ENCODE measurements at places on chromosomes 7 and 10. TPM values are rescaled to one million over a fixed set of nuclear protein-coding genes. Genes with fewer than 3 reads are reported as not detected.

KNDC1 gene
- total RNA-seq, result 7.7 TPM

C10orf143 gene
- 2.6 TPM for total RNA-seq

DNA sequence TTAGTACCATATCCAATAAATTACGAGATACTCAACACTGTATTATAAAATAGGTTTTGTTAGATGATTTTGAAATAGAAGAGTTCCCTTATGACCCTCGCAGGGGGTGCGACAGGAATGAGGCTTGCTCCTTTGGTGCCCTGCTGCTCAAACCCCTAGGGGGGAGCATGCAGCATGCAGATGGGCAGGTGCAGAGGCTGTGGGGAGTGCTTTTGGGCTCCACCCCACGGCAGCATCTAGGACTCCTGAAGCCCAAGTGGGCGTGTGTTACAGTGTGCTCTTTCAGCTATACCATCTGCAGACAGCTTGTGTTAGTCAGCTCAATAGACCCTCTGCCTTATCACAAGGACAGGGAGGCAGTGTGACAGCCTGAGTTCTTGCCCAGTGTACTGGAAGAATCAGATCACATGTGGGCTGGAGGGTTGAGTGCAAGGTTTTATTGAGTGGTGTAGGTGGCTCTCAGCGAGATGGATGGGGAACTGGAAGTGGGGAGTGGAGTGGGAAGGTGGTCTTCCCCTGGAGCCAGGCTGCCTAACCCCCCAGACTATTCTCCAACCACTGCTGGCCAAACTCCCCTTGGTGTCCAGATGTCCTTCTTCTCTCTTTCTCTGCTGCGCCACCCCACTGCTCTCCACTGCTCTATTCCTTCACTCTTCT, 3.1 kb upstream of the MRC1 start:
- no peak for DNase-seq

DNA sequence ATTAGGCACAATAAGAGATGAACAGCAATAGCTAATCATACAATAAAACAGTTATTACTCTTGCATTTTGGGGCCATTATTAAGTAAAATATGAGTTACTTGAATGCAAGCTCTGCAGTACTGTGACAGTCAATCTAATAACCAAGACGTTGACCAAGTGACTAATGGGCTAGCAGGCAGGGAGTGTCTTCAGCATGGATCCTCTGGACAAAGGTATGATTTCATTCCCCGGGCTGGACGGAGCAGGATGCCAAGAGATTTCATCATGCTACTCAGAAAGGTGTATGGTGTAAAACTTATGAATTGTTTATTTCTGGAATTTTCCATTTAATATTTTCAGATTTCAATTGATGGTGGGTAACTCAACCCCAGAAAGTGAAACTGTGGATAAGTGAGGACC, 80.9 kb downstream of the SHH start:
- DNase-seq, result no peak

- DNase-seq, result no peak
These were observed 352.3 kb upstream of the PODXL start for GRCh38 chr7:131908714-131909113.

GRCh38 chr10:58691528-58691927, 178.9 kb downstream of the BICC1 start:
- no peak for DNase-seq

All from omental fat pad (tissue), 4 donors.